ENCODE measurements at places on chromosomes 2 and 18. TPM values are rescaled to one million over a fixed set of nuclear protein-coding genes. Genes with fewer than 3 reads are reported as not detected.
A peak's percentile ranks its signal among the peaks of the same experiment; 100 is the strongest.

MORN2 gene
- total RNA-seq = 2.8 TPM

- no peak overlapping the region for H3K27ac ChIP-seq
- DNase-seq = no peak
- no peaks in the 10 kb centered on the region for H3K36me3 ChIP-seq
- peaks cover 9% of the 10 kb centered on the region for H3K4me1 ChIP-seq
- peaks cover 34% of the 10 kb centered on the region for H3K27me3 ChIP-seq
Measured at GRCh38 chr18:36191286-36191685, 4.0 kb downstream of the MOCOS start.

GAL3ST2 gene
- not detected for total RNA-seq

DNA sequence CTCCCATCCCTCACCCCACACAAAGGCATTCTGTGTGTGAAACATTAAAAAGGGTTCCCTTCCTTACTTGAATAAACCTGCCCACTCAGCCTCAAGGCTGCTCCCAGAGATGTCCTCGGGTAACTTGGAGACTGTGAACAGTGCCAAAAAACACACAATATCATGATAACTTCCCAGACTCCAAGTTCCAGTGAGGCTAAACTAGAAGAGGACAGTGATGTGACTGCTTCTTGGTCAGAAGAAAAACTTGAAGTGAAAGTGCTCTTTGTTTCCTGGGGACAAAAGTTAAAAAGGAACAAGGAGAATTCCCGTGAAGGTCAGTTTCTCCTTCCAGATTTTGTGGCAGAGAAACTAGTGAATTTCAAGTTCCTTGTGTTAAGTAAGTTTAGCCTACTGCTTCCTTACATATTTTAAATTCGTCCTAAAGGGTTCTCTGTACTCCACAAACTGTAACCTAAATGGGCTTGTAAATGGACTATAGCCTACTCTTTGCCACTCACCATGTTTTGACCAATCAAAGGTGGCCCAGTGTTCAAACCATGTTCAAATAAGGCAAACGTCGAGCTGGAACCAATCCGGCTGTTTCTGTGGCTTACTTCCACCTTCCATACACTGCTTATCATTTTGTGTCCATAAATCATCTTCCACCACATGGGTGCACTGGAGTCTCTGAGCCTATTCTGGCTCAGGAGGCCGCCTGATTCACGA, 20.4 kb downstream of the TPRKB start:
- H3K36me3 ChIP-seq = peaks cover 2% of the 10 kb centered on the region
- DNase-seq = no peak
- H3K27me3 ChIP-seq = peaks cover 7% of the 10 kb centered on the region
- H3K4me1 ChIP-seq = no peaks in the 10 kb centered on the region
- H3K27ac ChIP-seq = no peak overlapping the region

DNA sequence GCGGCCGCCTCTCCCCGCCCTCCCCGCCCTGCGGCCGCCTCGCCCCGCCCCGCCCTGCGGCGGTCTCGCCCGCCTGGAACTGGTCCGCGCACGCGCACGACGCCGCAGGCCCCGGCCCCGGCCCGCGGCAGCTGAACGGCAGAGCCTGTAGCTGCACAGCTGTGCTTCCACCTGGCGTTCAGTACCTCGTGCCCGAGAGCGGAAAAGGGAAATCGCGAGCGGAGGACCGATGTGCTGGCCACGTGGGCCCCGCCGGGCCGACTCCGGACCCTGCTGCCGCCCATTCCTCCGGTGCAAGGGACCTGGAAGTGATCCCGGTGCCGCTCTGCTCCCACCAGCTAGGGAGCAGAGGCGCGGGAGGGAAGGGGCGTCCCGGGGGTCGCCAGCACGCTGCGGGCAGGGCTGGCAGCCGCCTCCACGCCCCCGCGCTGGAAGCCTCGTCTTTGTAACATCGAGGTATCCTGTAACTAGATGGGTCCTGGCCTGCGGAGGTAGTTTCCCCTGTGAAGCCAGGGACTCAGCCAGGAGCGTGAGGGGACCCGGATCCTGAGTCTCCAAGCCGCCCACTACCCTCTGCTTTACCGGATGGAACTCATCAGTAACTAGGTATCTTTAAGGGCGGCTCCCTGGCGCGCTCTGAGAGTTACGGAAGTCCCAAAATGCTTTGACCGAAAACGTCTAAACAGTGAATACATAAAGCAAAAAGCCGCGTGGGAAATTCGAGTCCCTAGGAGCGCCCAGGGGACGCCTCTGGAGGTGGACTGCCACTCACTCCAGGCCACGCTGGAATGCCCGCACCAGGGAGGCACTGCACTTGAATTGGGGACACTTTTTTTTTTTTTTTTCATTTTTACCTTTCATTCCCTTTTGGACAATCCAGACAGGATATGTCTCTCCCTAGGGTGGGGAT, 704 bp upstream of the ODC1 start:
- DNase-seq = peak; percentile 94
- H3K36me3 ChIP-seq = peaks cover 16% of the 10 kb centered on the region
- peaks cover 53% of the 10 kb centered on the region for H3K4me1 ChIP-seq
- no peaks in the 10 kb centered on the region for H3K27me3 ChIP-seq
- H3K4me3 ChIP-seq = peak overlapping the region; percentile 83
- H3K27ac ChIP-seq = peak overlapping the region; percentile 97

DNA sequence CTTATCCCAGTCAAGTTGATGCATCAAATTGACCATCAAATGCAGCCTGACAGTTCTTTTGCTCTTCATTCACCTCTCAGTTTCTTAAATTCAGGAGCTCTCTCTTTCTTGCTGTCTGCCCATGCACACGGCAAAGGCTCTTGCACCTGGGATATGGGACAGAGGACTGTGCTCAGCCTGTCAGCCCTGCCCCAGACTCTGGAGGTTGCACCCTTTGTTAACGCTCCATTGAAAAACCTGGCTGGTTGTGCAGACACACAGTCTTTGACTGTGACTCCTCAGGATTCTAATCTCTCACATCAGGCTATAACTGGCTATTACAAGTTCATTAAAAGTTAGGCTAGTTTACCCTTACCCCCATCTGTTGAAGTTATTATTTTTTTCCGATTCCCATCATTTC, 1032.5 kb downstream of the SOCS6 start:
- DNase-seq = no peak
- no peaks in the 10 kb centered on the region for H3K27me3 ChIP-seq
- H3K4me3 ChIP-seq = no peak overlapping the region

FAP gene
- not detected for total RNA-seq

Measured in activated CD4-positive, alpha-beta T cell treated with anti-CD3 and anti-CD28 coated beads, Interleukin-2, amount 10 ng/mL, durations not matched to agents 7 days and 5 days (primary cell).